Femur (tissue), 1 donor: ENCODE measurements at places on chromosomes 4 and X.

GRCh38 chr4:177680308-177680707, 238.1 kb upstream of the AGA start:
- no peak for DNase-seq

- DNase-seq: no peak
Observed at GRCh38 chr4:89303177-89303576, 4.4 kb downstream of the GPRIN3 start.

DNA sequence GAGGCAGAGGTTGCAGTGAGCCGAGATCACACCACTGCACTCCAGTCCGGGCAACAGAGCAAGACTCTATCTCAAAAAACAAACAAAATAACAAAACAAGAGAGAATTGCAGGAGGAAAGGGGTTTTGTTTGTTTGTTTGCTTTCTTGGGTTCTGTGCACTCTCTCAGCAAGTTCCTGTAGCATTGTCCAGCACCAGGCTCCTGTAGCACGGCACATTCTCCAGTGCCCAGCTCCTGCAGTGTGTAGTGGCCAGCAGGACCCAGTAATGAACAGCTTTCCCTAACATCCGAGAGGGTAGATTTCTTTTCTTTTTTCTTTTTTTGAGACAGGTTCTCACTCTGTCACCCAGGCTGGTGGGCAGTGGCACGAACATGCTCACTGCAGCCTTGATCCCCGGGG, 60.5 kb upstream of the USP9X start:
- no peak for DNase-seq

DNA sequence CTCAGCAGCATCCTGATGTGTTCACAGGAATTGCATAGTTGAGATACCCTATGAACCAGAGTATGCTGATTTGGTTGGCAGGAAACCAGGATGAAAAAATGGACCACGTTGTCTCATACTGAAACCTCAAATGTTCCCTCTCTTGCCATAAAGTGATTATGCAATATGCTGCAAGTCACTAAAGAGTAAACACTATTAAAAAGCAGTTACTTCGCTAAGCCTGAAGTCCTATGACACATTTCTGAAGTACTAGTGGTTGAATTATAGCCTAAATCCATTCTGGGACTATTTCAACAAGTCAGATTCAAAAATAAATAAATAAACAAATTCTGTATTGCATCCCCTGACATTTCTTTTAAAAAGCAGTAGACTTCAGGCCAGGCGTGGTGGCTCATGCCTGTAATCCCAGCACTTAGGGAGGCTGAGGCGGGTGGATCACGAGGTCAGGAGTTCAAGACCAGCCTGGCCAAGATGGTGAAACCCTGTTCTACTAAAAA, 106.0 kb upstream of the NAP1L5 start:
- no peak for DNase-seq

GRCh38 chr4:41882625-41883347, 52.4 kb upstream of the TMEM33 start:
- no peak for DNase-seq

- DNase-seq: no peak
Observed at GRCh38 chr4:73916172-73916925, 47.2 kb downstream of the CXCL1 start.

GRCh38 chr4:152089584-152089983, 328.8 kb upstream of the GATB start:
- DNase-seq: no peak

DNA sequence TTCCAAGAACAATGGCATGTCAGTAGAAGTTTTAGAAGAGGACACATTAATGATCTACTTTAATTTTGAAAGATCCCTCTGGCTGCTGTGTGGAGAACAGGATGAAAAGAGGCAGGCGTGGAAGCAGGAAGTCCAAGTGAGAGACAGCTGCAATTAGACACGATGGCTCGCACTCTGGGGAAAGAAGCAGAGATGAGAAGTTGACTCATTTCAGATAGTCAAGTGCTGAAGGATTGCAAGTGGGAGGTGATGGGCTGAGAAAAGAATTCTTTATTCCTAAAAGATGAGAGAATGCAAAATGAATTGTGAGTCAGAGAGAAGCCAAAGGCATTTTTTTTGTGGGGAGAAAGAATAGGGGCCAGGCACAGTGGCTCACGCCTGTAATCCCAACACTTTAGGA, 16.5 kb downstream of the RXFP1 start:
- DNase-seq: no peak

- no peak for DNase-seq
Observed at GRCh38 chr4:40719008-40719623, 30.6 kb upstream of the NSUN7 start.

DNA sequence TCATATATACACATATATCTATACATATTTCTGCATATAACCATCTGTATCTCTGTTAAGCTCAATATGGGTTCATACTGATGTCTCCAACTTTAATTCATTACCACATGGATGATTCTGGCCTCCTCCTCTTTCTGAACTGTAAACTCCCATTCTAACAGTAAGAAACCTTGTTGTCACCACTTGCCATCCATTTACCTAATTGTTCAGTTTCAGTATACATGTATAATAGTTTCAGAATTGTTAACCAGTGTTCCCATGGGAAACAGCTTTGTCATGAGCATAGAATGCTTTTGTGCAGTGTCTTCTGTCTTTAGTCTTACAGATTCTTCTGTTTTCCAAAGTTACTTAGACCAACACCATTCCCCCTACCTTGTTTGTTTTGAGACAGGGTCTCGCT, 35.9 kb downstream of the SLC9A6 start:
- no peak for DNase-seq

DNA sequence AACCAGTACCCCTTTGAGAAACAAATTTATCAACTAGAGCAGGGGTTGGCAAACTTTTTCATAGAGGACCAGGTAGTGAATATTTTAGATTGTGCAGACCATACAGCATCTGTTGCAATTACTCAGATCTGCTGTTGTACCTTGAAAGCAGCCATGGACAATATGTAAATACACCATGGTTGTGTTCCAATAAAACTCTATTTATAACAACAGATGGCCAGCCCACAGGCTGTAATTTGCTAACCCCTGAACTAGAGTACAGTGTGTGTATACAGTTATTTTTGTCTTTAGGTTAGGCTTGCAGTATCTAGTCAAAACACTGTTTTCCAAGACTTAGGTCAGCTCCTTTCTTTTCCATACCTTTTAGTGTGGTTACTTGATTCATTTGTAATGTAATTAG, 54.4 kb downstream of the PHKA1 start:
- DNase-seq: no peak

DNA sequence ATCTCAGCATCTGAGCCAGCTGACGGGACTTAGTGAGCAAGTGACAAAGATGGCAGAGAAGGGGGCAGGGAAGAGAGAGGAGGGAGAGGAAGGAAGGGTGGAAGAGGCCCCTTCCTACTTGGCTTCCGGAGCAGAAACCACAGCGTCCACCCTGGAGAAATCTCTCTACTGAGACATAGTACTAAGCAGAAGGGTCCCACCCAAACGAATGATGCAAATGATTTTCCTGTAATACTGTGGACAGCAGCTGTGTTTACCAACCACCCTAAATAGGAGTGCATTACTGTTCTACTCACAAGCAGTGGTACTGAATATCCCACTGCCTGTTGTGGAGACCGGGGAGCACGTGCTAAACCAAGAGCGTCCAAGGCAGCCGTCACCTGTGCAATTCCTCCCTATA, 29.4 kb downstream of the DTHD1 start:
- peak; percentile 57 for DNase-seq

GRCh38 chr4:140076307-140076706, 77.7 kb downstream of the MAML3 start:
- no peak for DNase-seq

- DNase-seq: no peak
Observed at GRCh38 chrX:15694941-15695451, 30.4 kb upstream of the CLTRN start.

DNA sequence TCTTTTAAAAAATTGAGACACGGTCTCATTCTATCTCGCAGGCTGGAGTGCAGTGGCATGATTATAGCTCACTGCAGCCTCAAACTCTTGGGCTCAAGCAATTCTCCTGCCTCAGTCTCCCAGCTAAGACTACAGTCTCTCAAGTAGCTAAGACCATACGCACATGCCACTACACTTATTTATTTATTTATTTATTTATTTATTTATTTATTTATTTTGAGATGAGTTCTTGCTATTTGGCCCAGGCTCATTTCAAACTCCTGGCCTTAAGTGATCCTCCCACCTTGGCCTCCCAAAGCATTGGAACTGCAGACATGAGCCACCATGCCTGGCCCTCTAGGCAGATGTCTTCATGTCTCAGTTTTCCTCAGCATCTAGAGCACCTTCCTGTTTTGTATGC, 482.2 kb downstream of the CFAP47 start:
- no peak for DNase-seq

- peak; percentile 55 for DNase-seq
Observed at GRCh38 chr4:113435893-113436292, 325.6 kb downstream of the CAMK2D start.

DNA sequence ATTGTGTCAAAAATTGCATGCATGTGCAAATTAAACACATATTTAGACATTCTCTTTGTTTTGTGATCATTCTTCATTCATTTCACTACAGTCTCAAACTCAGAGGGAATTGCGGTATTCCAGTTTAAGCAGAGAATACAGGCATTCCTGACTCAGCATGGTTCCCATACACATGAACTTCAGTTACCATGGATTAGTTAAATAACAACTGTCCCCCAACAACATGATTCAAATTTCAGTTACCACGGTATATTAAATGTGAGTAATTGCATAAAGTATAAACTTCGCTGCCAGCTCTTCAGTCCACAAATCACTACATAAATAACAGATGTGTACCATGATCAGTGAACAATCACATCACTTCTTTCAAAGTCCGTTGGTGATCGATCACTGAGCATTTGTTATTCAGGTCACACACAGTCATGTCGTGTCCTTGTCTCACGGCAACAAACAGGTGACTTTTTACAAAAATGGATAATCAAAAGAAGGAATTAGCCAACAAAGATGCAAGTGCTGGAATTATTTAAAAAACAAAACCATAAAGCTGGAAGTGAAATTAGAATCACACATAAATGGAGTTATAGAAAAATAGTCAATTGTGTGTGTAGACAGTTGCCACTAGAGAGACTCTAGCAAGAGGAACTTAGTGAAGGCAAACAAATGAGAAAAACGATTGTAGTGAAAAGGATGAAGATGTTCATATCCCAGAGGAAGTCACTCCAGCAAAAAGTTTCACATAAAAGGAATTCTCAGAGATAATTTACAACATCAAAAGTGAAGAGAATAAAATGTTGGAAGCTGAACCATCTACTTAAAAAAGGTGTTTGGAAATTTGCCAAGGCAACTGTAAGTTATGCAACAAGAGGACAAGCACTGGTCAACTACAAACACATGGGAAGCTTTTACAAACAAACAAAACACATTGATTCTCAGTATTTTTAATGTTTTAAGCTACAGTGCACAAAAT, 138.6 kb upstream of the SMARCAD1 start:
- no peak for DNase-seq

DNA sequence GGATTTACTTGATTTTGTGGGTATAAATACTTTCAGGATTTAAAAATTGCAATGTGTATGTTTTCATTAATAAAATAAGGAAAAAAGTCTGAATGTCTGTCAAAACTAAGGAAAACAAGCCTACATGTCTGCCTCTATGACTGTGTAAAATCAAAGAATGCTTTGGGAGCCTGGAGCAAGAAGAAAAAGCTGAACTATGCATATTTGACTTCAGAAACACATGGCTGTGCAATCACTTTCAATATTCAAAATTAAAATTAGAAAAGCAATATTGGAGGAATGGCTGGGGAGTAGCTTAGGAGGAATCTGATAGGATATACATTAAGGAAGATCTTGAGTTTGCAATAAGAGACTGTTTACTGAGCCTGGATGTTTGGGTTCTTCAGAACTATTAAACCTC, 147.1 kb downstream of the ADAM29 start:
- no peak for DNase-seq

- DNase-seq: peak; percentile 83
Observed at GRCh38 chrX:133792198-133792953, 193.0 kb downstream of the GPC3 start.

DNA sequence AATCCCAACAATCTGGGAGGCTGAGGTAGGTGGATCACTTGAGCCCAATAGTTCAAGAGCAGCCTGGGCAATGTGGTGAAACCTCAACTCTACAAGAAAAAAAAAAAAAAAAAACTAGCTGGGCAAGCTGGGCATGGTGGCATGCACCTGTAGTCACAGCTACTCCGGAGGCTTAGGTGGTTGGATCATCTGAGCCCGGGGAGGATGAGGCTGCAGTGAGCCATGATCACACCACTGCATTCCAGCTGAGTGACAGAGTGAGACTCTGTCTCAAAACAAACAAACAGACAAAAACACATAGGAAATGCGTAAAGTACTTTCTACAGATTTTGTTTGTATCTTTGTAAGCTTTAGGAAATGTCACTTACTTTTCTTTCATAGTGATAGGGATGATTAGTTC, 307.2 kb upstream of the NR3C2 start:
- DNase-seq: no peak

DNA sequence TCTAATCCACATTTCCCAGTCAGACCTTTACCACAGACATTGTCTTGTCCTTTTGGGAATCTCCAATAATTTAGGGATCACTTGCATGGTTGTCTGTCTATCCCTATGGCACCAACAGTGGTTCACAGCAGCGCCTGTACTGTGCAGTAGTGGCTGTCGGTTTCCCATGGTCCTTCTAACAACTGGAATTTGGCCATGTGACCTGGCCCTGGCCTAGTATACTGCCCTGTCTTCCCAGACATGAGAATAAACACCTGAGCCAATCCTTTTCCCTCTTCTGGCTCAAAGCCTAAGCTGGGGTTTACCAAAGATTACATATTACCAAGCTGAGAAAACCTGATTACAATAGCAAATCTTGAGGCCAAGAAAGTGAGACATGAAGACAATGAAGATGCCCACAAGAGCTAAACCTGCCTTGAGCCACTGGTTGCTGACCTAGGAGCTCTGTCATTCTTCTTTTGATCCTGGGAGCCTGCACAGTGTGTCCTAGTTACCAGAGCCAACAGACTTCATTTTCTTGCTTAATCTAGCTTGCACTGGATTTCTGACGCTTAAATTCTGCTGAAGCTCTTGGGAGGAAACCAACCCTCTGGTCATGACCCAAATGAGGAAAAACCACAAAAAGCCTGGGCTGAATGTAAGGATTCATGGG, 92.1 kb downstream of the SCD5 start:
- DNase-seq: no peak

- no peak for DNase-seq
Observed at GRCh38 chrX:67094061-67094460, 449.8 kb upstream of the AR start.

- DNase-seq: no peak
Observed at GRCh38 chr4:77488882-77489281, 116.7 kb upstream of the CXCL13 start.
